Lower lobe of right lung (tissue), 2 donors: ENCODE measurements at places on chromosomes 3 and 15.

GRCh38 chr3:132209855-132210254, 107.4 kb upstream of the ACP3 start:
- DNase-seq = no peak

DNA sequence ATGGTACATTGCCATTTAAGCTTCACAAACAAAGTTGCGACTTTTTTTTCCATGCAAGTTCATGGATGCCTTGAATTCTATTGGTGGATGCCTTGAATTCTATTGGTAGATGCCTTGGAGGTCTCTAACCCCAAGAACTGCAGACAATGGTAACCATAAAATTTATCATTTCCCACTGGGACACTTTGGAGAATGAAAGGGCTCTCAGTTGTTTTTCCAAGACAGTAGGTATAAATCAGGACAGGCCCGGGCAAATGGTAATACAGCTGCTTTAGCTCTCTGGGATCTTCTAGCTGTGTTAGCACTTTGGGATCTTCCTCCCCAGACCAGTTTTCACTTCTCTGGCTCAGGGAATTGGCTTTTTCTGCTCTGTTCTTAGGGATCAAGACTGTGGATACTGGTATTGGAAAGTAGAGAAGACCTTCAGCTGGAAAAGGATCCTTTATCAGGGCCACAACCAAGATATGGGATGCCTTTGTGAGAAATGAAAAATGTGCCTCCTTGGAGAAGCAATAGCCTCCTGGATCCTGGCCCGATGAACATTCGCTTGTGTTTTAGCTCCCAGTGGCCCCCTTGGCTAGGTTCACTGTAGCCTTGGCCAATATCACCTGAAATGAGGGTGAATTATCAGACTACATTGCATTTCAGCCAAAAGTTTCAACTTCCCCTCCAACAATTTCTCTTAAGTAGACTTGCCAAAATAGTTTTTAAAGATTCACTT, 8.3 kb downstream of the LRRC3B start:
- no peak for DNase-seq

- DNase-seq = peak; percentile 46
Observed at GRCh38 chr3:107525644-107526305, 3.0 kb downstream of the BBX start.

GRCh38 chr3:149473357-149474249, 894 bp upstream of the TM4SF4 start:
- peak; percentile 66 for DNase-seq

GRCh38 chr3:102980355-102980696, 545.5 kb downstream of the ZPLD1 start:
- DNase-seq = no peak

GRCh38 chr3:110677506-110677905, 394.1 kb upstream of the NECTIN3 start:
- no peak for DNase-seq

DNA sequence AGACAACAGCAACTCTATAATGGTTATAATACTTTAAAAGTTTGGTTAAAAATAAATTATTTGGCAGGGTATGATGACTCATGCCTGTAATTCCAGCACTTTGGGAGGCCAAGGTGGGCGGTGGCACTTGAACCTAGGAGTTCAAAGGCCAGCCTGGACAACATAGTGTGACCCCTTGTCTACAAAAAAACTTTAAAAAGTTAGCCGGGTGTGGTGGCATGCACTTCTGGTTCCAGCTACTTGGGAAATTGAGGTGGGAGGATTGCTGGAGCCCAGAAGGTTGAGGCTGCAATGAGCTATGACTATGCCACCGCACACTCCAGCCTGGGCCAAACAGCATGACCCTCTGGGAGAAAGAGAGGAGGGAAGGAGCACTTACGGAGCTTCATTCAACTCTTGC, 7.7 kb upstream of the TRPC1 start:
- DNase-seq = no peak

DNA sequence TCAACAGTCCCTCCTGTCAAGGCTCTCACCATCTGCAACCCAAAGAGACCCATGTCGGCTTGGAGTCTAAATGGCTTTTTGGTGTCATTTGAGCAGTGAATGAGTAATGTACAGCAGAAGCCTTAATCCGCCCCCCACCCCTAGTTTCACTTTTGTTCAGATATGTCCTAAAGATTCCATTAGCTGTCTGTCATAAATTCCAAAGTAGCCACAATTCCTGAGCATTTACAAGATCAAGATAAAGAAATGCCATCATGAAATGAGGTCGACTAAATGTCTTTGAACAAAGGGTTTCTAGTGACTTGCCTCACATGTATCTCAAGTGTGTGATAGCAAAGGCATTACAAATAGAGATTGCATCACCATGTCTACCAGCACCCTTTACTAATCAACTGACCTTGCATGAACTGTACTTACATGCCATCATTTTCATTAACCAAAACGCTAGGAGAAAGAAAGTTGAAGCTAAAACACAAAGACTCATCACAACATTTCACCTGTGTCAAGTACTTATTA, 123.8 kb upstream of the PHLDB2 start:
- no peak for DNase-seq

DNA sequence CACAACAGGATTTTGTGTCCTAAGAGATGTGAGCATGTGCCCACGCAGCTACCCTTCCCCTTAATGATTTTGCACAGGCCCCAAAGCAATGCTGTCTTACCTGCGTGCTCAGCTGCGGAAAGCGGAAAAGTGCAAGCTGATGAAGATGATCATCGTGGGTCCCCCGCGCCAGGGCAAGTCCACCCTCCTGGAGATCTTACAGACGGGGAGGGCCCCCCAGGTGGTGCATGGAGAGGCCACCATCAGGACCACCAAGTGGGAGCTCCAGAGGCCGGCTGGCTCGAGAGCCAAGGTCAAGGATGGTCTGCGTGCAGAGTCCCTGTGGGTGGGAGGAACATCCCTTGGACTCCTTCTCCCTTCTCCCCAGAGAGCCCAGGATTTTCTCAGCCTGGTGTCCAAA, 103.1 kb downstream of the LRRK1 start:
- DNase-seq = no peak

- DNase-seq = no peak
Observed at GRCh38 chr3:188943591-188943990, 228.2 kb upstream of the TPRG1 start.

DNA sequence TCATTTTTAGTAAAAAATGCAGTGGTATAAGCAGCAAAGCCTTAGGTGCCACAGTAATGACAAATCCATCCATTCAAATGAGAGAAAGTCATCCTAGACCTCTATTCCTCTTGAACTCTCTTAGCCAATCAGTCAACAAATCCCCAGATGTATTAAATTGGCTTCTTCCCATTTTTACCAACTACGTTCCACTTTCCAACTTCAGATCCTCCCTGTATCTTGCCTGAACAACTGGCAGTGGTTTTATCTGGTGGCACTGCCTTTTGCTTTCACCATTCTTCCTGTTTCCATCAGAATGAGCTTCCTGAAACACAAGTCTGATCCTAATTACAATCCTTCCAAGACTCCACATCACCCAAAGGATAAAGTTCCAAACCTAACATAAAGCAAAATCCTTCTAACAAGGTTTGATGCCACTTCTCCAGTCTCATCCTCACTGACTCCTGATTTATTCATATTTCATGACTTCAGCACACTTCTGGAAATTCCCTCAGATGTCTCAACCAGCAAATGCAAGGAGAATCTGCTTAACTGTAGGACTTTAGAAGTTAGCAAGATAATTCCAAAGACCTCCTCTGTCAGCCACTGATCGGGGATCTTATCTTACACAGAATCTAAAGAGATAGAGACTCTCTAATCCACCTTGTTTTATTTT, 69.8 kb upstream of the SLC4A7 start:
- DNase-seq = no peak

GRCh38 chr3:198061119-198062067, 101.4 kb downstream of the LMLN start:
- DNase-seq = no peak

DNA sequence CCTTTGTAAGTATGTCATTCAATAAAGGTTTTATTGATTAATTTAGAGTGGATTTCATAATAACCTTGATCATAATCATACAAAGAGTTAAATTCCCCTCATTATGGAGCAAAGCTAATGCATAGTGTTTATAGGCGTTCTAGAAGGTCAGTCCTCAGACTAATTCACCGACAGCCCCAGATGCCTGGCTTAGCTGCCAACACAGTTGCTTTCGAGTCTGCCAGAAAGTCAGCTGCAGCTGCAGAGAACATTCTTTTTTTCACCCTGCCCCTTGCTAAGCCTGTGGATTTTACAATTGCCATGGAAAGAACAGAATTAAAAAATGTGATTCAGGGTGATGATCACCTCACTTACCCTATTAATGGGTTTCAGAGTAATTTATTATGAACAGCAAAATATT, 21.2 kb downstream of the CADM2 start:
- no peak for DNase-seq

- DNase-seq = no peak
Observed at GRCh38 chr3:188747489-188747888, 424.3 kb upstream of the TPRG1 start.
